Common myeloid progenitor, CD34-positive (primary cell): ENCODE measurements at places on chromosomes 4 and X.
A peak's percentile ranks its signal among the peaks of the same experiment; 100 is the strongest.

GRCh38 chr4:138329506-138330070 is 87.4 kb upstream of the SLC7A11 start:
- H3K36me3 ChIP-seq = no peaks in the 10 kb centered on the region
- H3K4me1 ChIP-seq = no peaks in the 10 kb centered on the region
- DNase-seq = no peak
- no peak overlapping the region for H3K27ac ChIP-seq

GRCh38 chr4:134668237-134668636 is 466.6 kb upstream of the PABPC4L start:
- H3K27me3 ChIP-seq = no peaks in the 10 kb centered on the region
- no peak overlapping the region for H3K27ac ChIP-seq
- no peaks in the 10 kb centered on the region for H3K4me1 ChIP-seq
- H3K36me3 ChIP-seq = no peaks in the 10 kb centered on the region
- DNase-seq = no peak
- H3K4me3 ChIP-seq = no peak overlapping the region

GRCh38 chr4:107155366-107155765 is 119.3 kb upstream of the DKK2 start:
- no peak overlapping the region for H3K27ac ChIP-seq
- DNase-seq = no peak
- H3K4me1 ChIP-seq = no peaks in the 10 kb centered on the region
- no peaks in the 10 kb centered on the region for H3K36me3 ChIP-seq

GRCh38 chrX:17441965-17442364 is 67.0 kb downstream of the NHS start:
- no peak overlapping the region for H3K27ac ChIP-seq
- DNase-seq = no peak
- H3K4me1 ChIP-seq = no peaks in the 10 kb centered on the region

- no peak for DNase-seq
- H3K36me3 ChIP-seq = no peaks in the 10 kb centered on the region
- no peak overlapping the region for H3K27ac ChIP-seq
- no peaks in the 10 kb centered on the region for H3K27me3 ChIP-seq
- H3K4me1 ChIP-seq = peaks cover 7% of the 10 kb centered on the region
Observed at GRCh38 chrX:103552236-103552635, 32.9 kb upstream of the RAB40A start.

- H3K27me3 ChIP-seq = no peaks in the 10 kb centered on the region
- H3K4me3 ChIP-seq = no peak overlapping the region
- no peak overlapping the region for H3K27ac ChIP-seq
Observed at GRCh38 chr4:154683956-154684681, 59.7 kb upstream of the LRAT start.

DNA sequence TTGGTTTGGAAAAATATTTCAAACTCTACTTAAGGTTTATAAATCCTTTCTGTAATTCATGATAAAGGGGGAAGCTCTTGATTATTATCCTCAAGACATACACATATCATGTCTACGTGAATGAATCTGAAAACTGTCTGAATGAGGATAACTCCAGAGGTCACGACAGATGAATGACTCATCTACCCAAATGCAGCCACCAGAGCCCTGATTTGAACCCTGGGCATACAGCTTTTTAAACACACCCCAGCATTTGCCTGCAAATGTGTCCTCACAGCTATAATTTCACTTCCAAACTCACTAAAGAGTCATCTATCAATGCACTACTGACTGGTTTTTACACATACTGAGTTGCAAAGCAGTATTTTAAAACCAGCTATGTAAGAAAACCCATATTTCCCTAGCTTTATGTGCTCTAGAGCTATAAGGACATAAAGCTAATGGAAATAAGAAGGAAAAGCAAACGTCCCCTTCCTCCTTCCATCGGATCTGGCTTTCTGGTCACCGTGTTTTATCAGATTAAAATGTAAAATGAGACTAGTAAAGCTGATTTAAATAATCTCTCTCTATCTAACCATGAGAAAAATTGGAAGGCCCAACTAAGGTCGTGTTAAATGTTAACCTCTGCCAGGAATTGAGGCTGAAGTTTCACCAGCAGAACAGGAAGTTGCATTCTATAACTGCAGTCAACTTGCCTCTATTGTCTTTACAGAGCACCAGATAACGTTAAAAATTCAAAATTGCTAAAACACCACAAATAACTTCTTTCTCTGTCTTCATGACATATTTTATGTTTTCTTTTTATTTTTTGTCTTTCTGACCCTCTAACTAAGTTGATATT is 63.1 kb upstream of the SPP1 start:
- no peak for DNase-seq
- no peaks in the 10 kb centered on the region for H3K27me3 ChIP-seq
- H3K4me1 ChIP-seq = peaks cover 3% of the 10 kb centered on the region
- H3K27ac ChIP-seq = no peak overlapping the region
- no peaks in the 10 kb centered on the region for H3K36me3 ChIP-seq
- H3K4me3 ChIP-seq = no peak overlapping the region

DNA sequence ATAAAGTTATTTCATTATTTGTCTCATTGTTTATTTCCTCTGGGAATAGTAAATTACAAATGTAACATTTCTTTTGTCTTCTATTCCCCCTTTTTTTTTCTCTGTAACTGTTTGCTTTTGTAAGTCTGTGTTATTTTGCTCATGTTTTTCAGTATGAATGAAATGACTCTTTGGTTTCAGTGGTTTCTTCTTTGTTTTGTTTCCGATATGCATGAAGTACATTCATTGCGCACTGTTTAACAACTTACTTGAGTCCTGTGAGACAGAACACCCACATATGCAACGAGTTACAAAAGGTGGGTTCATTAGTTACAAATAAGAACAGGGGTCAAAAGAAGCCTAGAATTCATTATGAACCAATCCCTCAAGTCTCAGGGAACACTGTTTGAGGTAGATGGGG is 175.0 kb upstream of the UGT8 start:
- no peak overlapping the region for H3K4me3 ChIP-seq
- H3K4me1 ChIP-seq = no peaks in the 10 kb centered on the region
- DNase-seq = no peak
- H3K27me3 ChIP-seq = no peaks in the 10 kb centered on the region
- H3K27ac ChIP-seq = no peak overlapping the region

DNA sequence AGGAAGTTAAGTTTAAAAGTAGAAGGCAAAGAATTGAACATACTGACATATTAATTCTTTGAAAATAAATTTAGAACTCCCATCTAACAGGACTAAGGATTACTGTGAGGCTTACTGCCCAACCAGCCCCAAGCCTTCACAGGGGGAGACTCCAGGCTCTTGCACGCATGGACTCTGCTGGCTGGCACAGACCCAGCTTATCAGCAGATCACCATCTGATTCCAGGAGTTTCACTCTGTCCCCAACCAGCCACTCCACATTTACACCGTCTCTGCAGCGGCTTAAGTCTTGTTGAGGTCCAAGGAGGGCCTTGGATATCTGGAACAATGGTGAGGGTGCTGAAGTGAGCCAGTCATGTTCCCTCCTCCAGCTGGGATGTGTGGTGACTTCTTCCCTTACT is 16.4 kb upstream of the OTUD4 start:
- DNase-seq = no peak
- no peaks in the 10 kb centered on the region for H3K36me3 ChIP-seq
- H3K4me1 ChIP-seq = no peaks in the 10 kb centered on the region
- H3K27me3 ChIP-seq = no peaks in the 10 kb centered on the region

DNA sequence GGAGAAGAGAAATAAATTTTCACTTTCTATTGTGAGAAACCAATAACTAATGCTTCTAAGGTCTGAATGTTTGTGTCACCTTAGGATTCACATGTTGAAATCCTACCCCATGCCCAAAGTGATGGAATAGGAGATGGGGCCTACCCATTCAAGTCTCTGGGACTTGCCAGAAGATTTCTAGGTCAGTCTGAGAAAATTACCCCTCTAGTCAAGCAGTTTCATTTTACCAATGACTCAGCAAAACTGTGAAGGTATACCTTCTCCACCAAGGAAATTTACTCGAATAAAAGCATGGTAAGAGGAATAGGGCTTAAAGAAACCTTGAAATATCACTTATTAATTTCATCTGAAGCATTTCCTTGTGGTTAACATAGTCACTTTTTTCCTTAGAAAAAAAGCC is 23.5 kb upstream of the PAPSS1 start:
- no peaks in the 10 kb centered on the region for H3K4me1 ChIP-seq
- peak; percentile 65 for DNase-seq
- H3K36me3 ChIP-seq = no peaks in the 10 kb centered on the region
- H3K4me3 ChIP-seq = no peak overlapping the region
- H3K27me3 ChIP-seq = no peaks in the 10 kb centered on the region

DNA sequence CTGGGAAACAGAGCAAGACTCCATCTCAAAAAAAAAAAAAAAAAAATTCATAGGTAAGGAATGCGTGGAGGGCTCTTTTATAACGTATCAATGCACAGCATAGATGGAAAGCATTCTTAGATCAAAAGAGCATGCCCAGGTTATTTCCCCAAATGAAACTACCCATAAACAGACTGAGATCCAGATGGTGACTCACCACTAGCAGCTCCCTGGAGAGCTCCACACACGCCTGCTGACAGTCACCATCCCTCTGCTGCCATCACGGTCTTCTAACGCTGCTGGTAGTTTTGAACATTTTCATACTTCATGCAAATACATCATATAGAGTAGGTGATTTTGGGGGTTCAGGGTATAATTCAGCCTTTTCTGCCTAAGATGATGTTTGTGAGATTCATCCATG is 136.9 kb downstream of the ASMT start:
- H3K36me3 ChIP-seq = no peaks in the 10 kb centered on the region
- no peak overlapping the region for H3K27ac ChIP-seq
- no peaks in the 10 kb centered on the region for H3K27me3 ChIP-seq

DNA sequence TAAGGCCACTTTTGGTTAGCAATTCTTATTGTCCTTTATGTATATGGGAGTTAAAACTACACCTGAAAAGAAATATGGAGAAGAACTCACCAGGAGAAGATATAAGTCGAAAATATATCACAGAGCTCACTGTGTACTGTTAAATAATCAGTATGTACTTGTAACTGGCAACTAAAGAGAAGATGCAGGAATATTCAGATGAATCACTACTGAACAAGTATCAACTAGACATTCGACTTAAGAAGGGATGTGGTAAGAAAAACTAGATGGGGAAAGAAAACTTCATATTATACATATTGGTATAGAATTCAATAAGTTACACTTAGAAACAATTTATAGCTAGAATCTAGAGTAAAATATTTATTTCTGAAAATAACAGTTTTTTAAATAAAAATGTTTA is 230.0 kb downstream of the CAMK2D start:
- no peaks in the 10 kb centered on the region for H3K4me1 ChIP-seq
- no peaks in the 10 kb centered on the region for H3K27me3 ChIP-seq
- no peak for DNase-seq
- H3K4me3 ChIP-seq = no peak overlapping the region
- no peak overlapping the region for H3K27ac ChIP-seq

GRCh38 chr4:145041378-145041777 is 56.6 kb downstream of the ANAPC10 start:
- DNase-seq = peak; percentile 56
- peaks cover 4% of the 10 kb centered on the region for H3K36me3 ChIP-seq
- H3K27ac ChIP-seq = no peak overlapping the region
- H3K27me3 ChIP-seq = no peaks in the 10 kb centered on the region
- H3K4me3 ChIP-seq = no peak overlapping the region
- no peaks in the 10 kb centered on the region for H3K4me1 ChIP-seq

- H3K27me3 ChIP-seq = no peaks in the 10 kb centered on the region
- H3K4me1 ChIP-seq = peaks cover 37% of the 10 kb centered on the region
- no peak overlapping the region for H3K4me3 ChIP-seq
- peak overlapping the region; percentile 80 for H3K27ac ChIP-seq
- no peaks in the 10 kb centered on the region for H3K36me3 ChIP-seq
Observed at GRCh38 chr4:112287258-112287989, 1.7 kb upstream of the TIFA start.

- H3K27me3 ChIP-seq = no peaks in the 10 kb centered on the region
- DNase-seq = no peak
- H3K4me3 ChIP-seq = no peak overlapping the region
- H3K36me3 ChIP-seq = peaks cover 23% of the 10 kb centered on the region
- peak overlapping the region; percentile 25 for H3K27ac ChIP-seq
Observed at GRCh38 chrX:1598021-1598875, 6.8 kb downstream of the AKAP17A start.

DNA sequence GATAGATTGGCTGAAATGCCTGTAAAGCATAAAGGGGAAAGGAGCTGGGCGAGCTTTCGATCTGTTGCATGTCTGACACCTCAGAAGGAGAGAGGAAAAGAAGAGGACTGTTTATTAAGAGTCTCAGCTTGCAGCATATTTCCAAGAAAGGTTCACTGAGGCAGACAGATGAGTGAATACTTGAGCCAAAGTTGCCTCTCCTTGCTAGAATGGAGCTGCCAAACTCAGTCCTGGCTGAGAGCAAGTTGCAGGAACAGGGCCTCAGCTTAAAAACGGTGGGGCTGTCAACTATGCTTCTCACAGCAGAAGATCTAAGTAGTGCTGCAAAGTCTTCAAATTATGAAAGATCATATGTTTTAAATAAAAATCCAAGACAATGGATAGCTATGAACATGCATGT is 707.5 kb downstream of the PCDH7 start:
- H3K27me3 ChIP-seq = no peaks in the 10 kb centered on the region
- H3K4me1 ChIP-seq = no peaks in the 10 kb centered on the region
- DNase-seq = no peak
- H3K27ac ChIP-seq = no peak overlapping the region
- no peak overlapping the region for H3K4me3 ChIP-seq
- no peaks in the 10 kb centered on the region for H3K36me3 ChIP-seq

DNA sequence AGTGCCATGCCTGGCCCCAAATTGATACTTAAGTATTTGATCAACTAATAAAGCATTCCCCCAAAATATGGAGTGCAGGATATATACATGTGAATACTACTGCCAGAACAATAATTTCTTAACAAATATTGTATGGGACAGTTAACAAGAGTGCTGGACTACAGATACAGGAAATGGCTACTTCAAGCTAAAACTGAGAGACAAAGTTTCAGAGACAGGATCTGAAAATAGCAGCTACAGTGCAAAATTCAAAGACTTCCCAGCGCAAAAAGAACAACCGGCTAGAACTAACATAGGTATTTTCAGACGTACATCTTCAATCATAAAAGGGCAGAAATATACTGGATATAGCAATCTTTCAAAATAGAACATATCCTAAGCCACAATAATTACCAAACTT is 6.3 kb downstream of the ATRX start:
- H3K4me1 ChIP-seq = peaks cover 2% of the 10 kb centered on the region
- no peak overlapping the region for H3K27ac ChIP-seq
- no peaks in the 10 kb centered on the region for H3K36me3 ChIP-seq
- H3K27me3 ChIP-seq = no peaks in the 10 kb centered on the region

DNA sequence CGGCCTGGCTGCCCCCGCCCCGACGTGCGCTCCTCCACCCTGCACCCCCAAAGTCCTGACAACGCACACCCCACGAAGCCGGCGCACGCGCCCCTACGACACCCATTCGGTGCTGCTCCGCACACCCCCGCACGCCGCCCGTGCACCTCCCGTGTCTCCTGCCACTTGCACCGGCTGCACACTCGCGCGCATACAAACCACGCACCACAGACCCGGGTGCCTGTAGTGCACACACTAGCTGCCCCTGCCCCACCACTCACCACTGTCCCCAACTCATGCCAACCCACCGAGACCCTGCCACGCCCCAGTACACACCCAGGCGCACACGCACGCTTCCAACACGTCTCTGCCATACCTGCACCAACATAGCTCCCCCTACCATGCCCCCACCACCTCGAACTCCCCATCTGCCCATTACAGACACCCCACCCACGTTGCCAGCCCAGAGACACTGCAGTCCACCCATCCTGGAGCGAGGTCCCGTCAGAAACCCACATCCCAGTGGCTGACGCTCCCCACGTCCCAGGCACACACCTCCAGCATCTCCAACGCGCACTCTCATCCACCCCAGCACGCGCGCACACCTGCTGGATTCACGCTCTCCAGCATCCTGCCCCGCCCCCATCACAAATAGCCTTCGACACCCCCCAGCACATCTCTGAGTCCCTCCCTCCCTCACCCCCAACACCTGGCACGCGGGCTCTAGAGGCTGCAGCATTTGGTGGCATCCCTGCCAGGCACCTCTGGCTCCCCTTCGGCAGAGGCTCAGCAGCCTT is 4.2 kb upstream of the DUSP9 start:
- no peaks in the 10 kb centered on the region for H3K27me3 ChIP-seq
- DNase-seq = no peak
- H3K4me1 ChIP-seq = peaks cover 3% of the 10 kb centered on the region
- H3K27ac ChIP-seq = no peak overlapping the region
